NCI-H460 (cell line): ENCODE measurements at places on chromosomes 2 and 18. TPM values are rescaled to one million over a fixed set of nuclear protein-coding genes. Genes with fewer than 3 reads are reported as not detected.
A peak's percentile ranks its signal among the peaks of the same experiment; 100 is the strongest.

DNA sequence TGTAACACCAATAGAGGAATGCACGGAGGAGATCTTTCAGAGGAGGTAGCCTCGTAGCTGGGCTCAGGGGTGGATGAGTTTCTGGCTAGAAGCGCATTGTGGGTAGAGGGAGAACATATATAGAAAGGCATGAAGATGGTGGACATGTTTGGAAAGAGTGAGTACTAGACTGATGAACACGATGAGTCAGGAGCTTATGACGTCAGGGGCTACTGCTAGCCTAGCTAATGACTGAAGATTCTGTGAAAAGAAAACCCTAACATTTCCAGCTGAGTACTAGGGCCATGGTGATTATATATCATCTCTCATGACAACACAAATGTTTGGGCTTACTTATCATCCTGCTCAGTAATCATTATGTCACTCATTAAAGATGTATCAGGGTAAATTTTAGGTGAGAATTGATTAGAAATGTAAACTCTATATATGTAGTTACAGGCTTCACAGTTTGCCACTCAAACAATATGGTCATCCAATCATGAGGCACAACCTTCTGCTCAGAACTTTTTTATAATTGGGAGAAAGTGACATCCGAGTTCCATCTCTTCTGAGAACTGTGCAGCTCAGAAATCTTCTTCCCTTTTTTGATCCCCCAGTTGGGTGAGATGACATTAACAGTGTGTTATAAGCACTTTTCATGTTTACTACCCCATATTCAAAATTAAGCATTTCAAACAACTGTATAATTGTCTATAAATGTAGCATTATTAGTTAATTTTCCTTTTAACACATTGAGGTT is 22.2 kb upstream of the IL1RN start:
- peak; percentile 22 for DNase-seq

DNA sequence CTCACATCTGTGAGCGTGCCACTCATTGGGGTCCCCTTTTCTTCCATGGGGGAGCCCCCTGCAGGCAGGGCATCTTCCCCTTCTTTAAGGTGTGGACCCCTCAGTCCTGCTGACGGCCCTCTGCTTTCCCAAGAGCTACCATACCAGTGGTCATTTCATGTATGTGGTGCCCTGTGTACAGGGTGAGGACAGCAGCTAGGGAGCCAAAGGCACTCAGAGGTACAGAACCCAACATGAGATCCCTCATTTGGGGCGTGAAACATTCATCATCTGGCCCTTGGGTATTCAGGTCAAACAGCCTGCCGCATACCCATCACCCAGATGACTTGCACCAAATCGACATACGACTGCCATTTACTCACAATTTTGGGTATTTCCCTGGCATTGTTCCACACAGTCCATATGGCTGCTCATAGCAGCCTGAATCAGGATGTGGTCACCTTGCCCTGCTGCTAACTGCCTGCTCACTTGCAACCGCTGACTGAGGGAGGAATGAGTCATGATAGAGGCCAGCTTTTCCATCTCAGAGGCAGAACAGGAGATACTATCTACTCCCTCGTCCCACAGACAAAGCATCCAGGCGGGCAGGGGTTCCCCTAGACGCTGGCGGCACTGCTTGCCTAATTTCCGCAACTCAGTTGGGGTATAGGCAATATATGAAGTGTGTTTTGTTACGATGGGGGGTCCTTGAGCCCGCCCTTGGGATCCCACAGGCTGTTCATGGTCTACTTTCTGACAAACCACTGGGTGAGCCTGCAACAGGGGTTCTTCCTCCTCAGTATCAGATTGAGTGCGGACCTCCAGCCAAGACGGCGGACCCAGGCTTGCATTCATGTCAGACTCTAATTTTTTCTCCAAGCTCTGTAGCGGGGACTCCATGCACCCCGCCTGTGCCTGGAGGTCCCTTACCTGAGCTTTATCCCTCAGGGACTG is 228.6 kb downstream of the SATB2 start:
- no peak for DNase-seq

Gene CYS1
- 0.14 and 0.22 TPM in 2 replicates for total RNA-seq

- DNase-seq: no peak
Observed at GRCh38 chr2:144580521-144581161, 60.7 kb upstream of the ZEB2 start.

DNA sequence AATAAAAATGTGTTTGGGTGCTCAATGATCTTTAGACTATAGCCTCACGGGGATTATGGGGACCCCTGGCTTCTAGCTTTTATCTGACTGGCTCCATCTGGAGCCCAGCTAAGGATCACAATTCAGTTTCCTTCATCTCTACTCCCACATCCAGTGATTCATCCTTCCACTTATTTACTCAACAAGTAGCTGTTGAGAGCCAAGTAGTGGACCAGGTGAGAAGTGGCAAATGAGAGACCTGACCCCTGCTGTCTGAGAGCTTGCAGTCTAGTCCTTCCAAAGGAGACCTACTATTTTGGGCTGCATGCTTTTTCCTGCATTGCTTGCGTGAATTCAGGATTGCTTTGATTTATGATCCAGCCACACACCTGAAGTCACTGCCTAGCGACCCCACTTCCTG is 10.7 kb upstream of the DSG3 start:
- DNase-seq: no peak

Gene RUFY4
- total RNA-seq: 0.20 TPM in 1 of 2 replicates, not detected in the other

- DNase-seq: no peak
Observed at GRCh38 chr2:228628682-228629081, 447.2 kb upstream of the SPHKAP start.

DNA sequence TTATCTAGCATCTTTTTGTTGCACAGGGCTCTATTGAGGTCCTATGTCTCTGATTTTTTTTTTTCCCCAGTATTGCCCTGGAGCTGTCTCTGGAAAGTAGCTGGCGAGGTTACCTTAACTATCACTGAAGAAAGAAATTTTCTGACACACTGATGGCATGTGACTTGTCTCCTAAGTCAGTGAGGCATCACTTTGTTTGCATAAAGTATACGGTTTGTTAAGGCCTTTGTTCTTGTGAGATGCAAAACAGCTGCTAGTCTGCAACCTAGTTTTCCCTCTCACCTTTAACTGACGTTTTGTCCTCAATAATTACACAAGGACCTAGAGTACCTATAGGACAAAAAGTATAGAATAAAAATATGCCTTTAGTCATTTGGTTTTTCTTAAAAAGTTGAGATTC is 41.8 kb downstream of the UBXN4 start:
- DNase-seq: no peak

DNA sequence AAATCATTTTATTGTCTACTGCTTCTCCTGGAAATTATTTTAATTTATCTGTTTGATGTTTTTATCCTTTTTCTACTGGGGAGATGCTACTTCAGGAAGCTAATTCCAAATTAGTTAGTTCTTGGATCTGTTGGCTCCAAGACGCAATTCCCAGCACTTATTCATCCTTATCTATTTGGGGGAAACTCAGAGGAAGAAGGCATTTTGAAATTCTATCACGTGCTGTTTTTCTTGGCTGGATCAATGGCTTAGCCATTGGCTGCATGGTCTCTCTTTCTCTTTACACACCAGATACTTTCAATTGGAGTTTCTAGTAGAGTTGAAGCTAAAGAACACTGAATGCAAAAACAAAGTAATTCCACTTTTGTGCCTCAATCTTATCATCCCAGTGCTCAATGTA is 98.3 kb downstream of the RAPGEF4 start:
- DNase-seq: no peak

DNA sequence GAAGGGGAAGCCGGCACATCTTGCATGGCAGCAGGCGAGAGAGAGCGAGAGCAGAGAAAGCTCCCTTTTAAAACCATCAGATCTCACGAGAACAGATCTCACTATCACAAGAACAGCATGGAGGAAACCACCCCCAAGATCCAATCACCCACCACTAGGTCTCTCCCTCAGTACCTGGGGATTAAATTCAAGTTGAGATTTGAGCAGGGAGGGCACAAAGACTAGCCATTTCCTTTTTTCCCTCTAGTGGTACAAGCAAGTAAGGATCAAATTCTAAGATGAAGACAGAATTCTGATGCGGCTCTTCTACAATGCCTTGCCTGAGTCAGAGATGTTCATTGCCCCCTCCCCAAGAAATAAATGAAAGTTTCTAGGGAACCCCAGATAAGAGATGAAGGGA is 45.6 kb upstream of the ANKRD44 start:
- peak; percentile 7 for DNase-seq

DNA sequence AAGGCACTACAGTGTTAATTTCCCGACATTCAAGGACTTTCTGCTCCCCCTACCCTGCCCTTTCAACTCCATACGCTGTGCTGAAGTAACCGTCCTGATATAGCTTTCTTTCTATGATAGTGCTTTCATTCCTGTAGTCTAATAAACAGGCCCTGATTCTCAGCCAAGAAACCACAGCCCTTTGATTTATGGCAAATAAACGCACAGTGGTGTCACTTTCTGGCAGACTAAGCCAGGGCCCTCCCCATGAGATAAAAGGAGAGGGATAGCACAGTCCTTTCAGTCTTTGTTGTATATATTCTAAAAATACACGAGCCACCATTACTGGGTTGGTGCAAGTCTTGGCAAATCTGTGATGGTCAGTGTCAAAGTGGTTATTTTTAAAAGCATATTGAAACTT is 291.2 kb downstream of the ALPK2 start:
- peak; percentile 3 for DNase-seq

DNA sequence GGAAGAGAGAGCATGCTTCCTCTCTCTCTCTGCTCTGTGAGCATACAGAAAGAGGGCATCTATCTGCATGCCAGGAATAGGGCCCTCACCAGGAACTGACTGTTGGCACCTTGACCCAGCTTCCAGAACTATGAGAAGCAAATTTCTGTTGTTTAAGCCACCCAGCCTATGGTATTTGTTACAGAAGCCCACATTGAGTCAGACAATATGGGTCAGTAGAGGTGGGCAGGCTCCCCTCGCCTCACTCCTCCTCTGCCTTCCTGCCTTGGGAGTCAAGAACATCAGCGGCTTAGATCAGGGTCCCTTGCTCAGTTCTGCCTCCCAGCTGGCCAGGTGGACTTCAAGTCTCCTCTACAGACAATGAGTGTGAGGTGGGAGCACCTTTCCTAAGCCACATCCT is 92.3 kb downstream of the COPS8 start:
- DNase-seq: no peak

- no peak for DNase-seq
Observed at GRCh38 chr2:33126958-33127357, 180.2 kb downstream of the LTBP1 start.

Gene MDH1B
- total RNA-seq: 0.35 and 0.64 TPM in 2 replicates
